ENCODE measurements at places on chromosomes 13 and 19.

DNA sequence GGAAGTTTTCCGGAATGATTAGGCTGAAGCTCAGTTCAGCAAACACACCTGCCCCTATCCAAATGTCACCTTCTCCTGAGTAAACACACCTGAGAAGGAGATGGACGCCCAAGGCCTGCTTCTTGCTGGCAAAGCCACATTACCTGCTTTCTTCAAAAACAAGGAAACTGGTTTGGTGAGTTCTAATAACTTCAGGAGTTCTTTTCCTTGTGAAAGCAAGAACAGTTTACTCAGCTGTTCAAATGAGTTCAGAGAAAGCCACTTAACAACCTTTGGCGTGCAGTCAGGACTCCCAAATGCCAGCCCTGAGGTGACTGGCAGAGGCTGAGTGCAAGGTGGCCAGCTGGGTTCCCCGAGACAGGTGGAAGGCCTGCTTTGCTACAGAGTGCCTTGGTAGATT, 160.5 kb downstream of the STK24 start:
- DNase-seq: no peak

DNA sequence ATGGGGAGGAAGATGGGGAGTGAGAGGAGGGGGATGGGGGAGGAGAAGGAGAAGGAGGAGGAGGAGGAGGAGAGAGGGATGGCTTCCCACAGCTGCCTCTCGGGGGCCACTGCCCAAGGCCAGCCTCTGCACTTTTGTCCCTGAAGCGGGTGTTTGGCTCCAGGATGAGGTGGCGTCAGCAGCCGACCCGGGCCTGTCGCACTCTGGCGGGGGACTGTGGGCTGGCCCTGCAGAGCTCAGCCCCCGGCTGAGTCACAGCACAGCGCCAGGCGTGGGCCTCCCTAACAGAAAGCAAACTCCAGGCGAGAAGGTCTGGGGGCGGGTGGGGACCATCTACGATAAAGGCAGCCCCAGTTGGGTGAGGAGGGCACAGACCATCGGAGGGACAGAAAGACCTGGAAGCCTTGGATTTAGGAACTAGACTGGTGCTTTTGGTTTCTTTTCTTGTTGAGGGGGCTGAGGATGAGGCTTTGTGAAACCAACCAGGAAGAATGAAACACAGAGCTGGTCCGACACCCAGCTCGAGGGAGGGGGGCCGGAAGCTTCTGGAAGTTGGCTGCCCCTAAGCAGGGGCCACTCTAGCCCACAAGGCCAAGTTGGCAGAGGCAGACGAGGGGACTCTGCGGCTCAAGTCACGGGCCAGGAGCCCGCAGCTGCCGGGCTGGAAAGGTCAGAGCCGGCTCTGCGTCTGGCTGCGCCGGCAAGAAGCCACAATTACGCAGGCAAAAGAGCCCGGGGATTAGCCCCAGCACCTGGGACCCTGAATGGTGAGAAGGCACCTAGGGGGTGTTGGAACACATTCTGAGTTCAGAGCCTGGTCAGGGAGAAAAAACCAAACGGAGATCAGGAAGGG, 18.2 kb downstream of the LSM4 start:
- peak; percentile 66 for DNase-seq

DNA sequence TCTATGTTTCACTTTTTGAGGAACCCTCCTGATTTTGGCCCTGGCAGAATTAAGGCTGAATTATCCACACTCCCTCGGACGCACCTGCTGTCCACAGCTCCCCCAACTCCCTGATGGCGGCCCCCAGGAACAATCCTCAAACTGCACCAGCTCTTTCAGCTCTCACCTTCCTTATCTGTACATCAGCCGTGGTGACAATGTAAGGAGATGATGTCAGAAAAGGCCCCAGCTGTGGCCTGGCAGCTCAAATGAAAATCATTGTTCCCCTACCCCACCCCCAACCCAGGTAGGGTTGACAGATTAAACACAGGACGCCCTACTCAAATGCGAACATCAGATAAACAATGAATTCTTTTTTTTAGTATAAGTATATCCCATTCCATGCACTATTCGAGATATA, 35.0 kb upstream of the KLF2 start:
- no peak for DNase-seq

GRCh38 chr13:34246511-34246910, 428.6 kb downstream of the RFC3 start:
- peak; percentile 30 for DNase-seq

GRCh38 chr13:75369981-75370380, 112.0 kb downstream of the TBC1D4 start:
- DNase-seq: no peak

DNA sequence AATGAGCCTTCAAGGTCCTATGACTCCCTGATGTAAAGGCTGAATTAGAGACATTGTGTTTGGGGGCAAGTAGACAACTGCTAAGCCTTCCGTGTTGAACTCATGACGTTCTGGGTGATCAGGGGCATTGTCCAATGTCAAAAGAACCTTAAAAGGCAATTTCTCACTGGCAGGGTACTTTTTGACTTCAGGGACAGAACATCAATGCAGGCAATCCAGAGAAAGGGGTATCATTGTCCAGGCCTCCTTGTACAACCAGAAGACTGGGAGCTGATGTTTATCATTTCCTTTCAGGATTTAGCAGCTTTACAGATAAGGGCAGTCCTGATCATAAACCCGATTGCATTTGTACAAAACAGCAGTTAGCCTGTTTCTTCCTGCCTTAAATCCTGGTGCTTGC, 25.0 kb upstream of the SMAD9 start:
- DNase-seq: no peak

DNA sequence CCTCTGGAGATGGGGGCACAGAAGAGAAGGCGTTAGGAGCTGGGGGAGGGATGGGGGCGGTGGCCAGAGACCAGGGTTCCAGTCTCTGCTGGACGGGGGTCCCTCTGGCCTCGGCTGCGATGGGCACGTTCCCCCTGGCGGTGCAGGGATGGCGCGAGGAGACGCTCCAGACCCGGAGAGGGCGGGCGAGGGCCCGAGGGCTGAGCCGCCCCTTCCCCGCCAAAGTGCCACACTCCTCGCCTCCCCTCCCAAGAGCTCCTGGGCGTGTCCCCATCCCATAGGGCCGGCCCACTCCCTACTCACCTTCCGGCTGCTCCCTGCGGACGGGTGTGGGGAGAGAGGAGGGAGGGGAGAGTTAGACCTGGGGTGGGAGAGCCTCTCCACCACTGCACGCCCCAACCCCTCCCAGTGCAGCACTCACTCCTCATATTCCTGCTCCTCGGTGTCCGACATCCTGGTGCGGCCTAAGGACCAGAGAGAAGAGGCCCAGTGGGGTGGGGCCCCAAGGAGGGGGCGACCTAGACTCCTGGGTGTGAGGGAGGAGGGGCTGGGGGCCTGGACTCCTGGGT, 2.2 kb downstream of the TNNT1 start:
- peak; percentile 36 for DNase-seq

DNA sequence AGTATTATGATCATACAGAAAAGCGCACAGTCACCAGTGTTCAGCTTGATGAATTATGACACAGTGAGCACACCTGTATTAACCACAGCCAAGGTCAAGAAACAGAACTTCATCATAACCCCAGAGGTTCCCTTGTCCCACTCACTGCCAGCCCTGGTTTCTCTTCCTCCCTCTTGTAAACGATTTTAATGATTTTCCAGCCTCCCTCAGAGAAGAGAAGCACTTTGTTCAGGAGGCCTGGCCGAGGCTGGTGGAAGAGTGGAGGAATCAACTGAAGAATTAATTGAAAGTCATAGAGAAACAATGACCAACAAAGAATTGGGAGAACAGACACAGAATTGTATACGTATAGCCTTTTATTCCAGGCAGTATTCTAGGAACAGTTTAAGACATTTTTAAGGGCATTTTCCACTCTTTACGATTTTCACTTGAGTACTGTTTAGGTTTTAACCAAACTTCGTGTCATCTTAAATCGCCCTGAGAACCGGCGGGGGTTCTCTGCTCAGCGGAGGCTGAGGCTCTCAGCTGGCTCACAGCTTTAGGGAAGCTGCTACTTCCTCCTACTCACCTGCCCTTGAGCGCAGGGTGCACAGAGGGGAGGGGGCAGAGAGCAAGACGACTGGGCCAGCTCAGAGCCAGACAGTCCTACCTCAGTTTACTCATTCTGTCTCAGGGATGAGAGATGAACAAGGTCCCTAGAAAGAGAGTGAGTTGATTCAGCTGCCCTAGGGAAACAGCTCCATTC, 108.6 kb downstream of the AKAP11 start:
- no peak for DNase-seq

DNA sequence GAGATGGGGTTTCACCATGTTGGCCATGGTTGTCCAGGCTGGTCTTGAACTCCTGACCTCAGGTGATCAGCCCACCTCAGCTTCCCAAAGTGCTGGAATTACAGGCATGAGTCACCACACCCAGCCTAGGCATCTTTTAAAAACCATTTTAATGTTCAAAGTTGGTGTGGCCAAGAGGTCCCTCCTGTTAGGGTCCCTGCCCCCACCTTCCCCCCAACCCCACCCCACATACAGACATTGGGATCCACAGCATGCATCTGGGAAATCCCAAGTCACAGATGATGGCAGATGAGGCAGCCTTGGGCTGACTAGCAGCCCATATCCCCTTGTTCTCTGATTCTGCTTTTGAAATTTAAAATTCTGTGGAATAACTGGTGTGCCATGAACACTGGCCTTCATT, 226.0 kb downstream of the KATNAL1 start:
- no peak for DNase-seq

GRCh38 chr19:47675859-47676258, 37.4 kb upstream of the EHD2 start:
- DNase-seq: no peak

- no peak for DNase-seq
Observed at GRCh38 chr19:16581145-16581970, 9.1 kb upstream of the SLC35E1 start.

DNA sequence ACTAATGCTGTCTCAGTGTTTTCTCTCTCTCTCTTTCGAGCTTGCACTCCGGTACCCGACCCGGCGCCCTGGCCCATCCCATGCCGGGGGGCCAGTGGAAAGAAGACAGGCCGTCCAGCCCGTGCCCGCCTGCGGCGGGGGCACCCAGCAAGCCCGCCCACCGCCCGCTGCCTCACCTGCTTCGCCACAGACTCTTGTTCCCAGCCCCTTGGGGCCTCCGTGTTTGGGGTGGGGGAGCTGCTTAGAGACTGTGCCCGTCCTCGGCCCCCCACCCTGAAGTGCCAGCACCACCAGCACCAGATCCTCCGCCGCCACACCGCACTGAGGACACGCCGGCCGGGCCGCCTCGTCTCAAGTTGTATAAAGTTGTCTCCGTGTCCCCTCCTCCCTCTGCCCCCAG, 2.4 kb downstream of the LENG9 start:
- DNase-seq: no peak

DNA sequence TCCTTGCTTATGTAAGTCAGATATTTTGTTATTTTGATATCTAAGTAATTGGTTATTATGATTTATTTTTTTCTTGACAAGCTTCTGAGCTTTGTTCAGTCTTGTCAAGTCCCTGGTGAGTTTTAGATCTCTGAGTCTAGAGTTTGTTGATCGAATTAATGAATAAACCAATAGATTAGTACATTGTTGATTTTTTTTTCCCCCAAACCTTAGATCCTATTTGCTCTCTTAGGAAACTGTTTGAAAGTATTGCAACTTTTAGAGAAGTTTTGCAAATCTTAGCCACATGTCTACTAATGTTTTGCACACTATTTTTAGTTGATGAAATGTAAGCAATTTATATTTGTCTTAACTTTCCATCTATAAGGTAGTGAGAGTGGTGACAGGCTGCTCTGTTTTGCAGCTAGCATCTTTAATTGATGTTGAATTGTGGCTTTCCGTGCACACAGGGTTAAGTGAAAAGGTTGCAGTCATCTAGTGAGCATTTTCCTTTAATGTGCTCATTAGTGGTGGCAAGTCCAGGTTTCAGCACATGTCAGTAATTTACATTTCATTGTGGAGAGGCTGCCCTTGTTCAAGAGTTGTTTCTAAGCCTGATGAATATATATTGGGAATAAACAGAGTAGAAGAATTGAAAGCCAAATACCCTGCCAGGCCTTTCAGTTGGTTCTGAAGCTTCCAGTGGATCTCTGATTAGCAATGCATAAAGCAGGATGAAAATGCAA, 86.3 kb downstream of the PCCA start:
- no peak for DNase-seq

- DNase-seq: no peak
Observed at GRCh38 chr19:1146412-1146699, 27.7 kb downstream of the SBNO2 start.

DNA sequence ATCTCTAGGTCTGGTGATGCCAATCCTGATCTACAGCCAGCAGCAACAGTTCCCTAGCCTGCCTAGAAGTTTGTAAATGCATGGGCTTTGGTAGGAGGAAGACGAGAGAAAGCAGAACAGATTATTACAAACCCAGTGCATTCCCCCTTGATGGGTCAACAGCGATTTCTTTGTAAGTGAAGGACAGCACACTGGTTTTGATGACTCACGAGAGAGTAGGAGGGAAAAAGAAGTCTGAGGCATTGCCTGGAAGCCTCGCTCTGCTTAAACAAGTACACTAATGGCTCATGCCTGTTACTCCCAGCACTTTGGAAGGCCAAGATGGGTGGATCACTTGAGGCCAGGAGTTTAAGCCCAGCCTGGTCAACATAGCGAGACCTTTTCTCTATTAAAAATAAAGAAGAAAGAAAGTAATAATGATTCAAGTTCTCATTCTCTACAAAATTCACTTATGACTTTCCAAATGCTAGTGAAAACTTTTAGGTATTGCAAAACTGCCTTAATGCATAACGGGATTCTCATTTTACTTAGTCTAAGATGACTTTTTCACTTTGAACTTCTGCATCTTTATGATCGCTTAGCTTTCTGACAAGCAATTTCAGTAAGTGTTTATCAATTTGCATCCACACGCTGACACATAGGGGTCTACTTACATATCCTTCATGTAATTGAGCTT, 47.7 kb upstream of the USPL1 start:
- peak; percentile 63 for DNase-seq

GRCh38 chr13:80039000-80039399, 301.9 kb downstream of the SPRY2 start:
- no peak for DNase-seq

GRCh38 chr19:19399733-19400433, 5.6 kb upstream of the GATAD2A start:
- no peak for DNase-seq

- DNase-seq: no peak
Observed at GRCh38 chr19:38745316-38745715, 1.0 kb upstream of the CAPN12 start.

- no peak for DNase-seq
Observed at GRCh38 chr13:69946511-69946910, 161.1 kb upstream of the ATXN8OS start.

- DNase-seq: no peak
Observed at GRCh38 chr13:51761643-51762350, 42.2 kb downstream of the DHRS12 start.

GRCh38 chr13:111661052-111661451, 340.6 kb downstream of the TEX29 start:
- no peak for DNase-seq

- no peak for DNase-seq
Observed at GRCh38 chr13:98480915-98481877, 95.7 kb downstream of the STK24 start.

DNA sequence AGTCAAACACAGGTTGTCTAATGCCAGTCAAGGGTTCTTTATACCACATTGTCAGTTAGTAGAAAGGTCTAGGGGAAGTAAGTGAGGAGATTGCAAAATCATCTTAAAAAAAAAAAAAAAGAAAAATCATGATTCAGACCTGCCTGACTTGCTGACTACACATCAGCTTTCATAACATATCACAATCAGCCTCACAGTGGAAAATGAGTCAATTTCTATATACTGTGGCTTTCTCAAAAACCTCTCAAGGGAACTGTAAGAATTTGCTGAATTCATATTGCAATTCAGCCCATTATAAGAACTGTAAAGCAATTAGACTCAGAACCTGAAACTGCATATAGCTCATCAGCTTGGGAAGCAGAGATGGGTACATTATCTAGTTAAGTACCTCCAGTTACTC, 75.3 kb upstream of the GPC6 start:
- no peak for DNase-seq

- DNase-seq: no peak
Observed at GRCh38 chr19:10501971-10502523, 1.1 kb downstream of the KEAP1 start.

All from SW 1271 (cell line).